ENCODE measurements at places on chromosomes 13 and 19.

DNA sequence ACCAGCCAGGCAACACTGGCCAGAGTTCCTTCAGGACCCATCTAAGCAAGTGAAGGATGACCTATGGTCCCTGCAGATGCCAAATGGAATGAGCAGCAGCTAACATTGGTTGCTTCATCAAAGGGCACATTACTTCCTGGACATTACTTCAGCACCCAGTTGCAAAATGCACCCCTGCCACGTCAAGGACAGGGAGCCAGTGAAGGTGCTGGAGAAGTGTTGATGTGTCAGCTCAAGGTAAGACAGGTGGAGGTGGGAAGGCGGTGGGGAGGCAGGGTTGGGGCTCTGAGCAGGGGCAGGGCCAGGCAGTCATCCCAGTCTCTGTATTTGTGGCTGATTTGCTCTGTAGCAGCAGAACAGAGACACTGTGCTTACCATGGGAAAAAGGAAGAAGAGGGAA lies 14.6 kb downstream of the CSNK1A1L start:
- DNase-seq = no peak

DNA sequence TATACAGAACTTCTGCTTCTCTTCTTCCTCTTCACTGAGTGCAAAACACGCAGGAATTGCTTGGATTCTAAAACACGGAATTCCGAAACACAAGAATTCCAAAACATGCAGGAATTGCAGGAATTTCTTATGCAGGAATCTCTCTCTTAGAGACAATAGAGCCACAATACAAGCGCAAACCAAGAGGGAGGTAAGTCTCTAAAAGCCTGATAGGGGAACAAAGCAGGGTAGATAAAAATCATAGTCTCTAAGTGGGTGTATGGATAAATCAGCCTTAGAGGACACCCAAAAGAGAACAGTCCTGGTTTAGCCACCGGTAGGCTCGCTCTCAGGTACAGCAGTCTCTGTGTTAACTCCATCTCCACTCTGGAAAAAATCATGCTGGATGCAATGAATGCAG lies 112.9 kb downstream of the LHFPL6 start:
- DNase-seq = no peak

GRCh38 chr19:41194157-41194552 lies 1.1 kb downstream of the CYP2S1 start:
- DNase-seq = no peak

- DNase-seq = no peak
Measured at GRCh38 chr19:57587529-57587928, 3.6 kb downstream of the ZIK1 start.

- DNase-seq = no peak
Measured at GRCh38 chr13:95858286-95859075, 181.5 kb downstream of the DNAJC3 start.

DNA sequence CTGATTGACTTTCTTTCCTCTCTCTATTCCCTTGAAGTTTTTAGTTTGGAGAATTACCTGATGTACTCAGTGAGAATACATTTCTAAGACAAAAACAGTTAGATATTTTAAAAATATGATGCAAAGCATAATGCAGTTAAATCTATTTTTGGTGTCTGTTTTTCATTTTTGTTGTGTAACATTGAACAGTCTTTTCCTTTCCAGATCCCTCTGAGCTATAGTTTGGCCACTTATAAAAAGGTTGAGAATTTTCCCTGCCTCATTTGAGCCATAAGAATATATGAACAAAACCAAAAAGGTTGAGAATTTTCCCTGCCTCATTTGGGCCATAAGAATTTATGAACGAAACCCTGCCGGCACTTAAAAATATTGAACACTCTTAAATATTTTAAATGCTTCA lies 57.0 kb upstream of the IPO5 start:
- no peak for DNase-seq

DNA sequence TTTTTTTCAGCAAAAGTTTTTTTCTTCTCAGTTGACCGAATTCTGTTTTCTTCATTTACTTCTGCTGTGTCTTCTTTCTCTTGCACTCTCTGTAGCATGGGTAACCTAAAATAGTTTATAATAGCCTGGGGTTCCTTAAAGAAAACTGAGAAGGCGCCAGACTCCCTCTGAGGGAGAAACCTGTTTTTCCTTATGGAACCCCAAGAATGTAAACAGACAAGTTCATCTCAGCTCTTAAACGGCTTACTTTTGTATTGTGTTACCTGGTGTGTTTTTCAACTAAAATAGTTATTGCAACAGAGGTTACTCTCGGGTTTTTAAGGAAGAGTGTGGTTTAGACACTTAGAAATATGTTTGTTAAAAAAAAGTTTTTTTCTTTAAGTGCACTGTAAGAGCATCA lies 23.8 kb upstream of the TM9SF2 start:
- no peak for DNase-seq

DNA sequence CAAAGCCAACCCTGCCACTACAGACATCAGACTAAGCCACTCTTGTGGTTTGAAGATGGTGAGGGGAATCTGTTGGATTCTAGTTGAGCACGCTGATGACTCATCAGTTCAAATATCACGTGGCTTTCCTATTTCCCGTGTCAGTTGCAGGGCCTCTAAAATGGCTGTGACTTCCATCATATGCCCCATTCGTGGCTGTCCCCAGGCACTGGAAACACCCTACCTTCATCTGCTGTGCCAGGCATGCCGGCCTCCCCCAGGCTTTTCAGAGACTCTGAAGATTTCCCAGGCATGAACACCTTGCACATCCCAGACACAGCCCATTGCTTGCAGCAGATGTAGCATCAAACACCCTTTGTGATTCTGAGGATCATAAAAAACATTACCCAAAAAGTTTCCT lies 659.9 kb downstream of the UQCRFS1 start:
- no peak for DNase-seq

DNA sequence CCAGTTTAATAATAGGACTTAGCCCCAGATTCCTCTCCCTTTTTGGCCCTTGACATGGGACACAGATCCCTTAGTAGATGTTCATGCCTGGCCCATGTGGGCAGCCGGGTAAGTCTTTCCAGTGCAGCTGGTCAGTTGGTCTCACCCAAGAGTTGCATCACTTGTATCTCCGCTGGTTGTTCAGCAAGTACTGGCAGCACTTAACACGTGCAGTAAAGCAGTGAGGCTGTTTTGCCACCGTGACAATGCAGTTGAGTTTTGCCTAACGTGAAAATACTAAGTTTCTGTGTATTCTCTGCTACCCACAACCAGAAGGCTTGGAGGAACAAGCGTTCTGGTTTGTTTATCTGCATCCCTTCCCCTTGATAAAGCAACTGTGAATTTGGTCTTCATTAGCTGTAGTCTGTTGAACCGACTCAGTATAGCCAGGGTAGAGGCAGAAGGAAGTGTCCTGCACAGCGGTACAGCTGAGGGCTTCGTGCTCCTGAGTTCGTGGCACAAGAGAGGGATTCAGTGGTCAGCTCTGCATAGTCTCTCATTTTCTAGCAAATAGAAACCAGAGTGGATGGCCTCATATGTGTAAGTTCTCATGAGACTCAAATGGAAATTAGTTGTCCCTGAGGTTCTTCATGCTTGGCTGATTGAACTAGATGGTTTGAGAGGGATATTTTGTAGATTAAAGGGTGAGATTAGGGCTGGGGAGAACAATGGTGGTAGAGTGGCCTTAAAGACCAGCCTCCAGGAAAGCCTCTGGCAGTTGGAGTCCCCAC lies 50.3 kb downstream of the ARHGEF7 start:
- DNase-seq = no peak

DNA sequence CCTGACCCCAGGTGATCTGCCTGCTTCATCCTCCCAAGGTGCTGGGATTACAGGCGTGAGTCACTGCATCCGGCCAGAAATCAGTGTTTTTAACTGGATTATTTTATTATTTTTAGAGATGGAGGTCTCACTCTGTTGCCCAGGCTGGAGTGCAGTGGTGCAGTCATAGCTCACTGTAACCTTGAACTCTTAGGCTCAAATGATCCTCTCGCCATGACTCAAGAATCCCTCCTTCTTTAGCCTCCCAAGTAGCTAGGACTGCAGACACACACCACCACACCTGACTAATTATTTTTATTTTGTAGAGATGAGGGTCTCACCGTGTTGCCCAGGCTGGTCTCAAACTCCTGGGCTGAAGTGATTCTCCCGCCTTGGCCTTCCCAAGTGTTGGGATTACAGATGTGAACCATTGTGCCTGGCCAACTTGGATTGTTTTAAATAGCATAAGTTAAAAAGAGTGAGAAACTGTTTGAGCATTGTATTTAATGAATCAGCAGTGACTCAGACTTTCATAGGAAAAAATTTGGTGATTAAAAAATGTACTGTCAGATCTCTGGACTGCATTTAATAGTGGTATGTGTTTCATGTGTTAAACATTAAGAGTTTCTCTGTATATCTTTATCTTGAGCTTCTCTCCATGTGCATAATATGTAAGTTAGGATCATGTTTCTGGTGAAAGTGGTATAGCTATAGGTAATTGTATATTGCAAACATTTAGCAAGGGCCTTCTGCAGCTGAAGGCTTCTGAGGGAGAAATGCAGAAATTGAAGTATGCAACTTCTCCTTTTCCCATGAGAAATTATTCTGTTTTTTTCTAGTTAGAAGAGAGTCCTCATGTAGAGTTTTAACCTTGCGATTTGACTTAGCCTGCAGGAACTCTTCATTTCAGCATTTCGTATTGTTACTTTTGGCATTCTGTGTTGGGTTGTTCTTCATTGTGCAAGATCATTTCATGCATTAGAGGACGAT lies 121.2 kb downstream of the PCCA start:
- no peak for DNase-seq

DNA sequence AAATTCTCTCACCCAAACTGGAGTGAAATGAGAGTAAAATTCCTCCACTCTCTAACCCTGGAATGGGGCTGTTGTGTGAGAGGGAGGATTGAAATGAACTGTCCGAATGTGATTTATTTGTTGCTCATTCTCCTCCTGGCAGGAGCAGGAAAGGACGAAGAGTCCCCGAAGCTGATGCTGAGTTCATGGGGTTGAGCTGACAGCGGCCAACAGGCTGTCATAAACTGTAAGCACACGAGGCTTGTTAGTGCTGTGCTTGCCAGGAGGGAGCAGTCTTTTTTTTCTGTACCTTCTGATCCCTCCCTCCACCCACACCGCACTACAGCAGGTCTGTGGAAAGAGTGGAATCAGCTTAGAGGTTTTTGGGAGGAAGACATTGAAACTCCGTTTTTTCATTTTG lies 33.1 kb upstream of the ZNF331 start:
- DNase-seq = no peak

- DNase-seq = no peak
Measured at GRCh38 chr13:37198629-37199028, 93.2 kb upstream of the CSNK1A1L start.

- DNase-seq = no peak
Measured at GRCh38 chr19:41553804-41554203, 22.2 kb upstream of the CEACAM21 start.

DNA sequence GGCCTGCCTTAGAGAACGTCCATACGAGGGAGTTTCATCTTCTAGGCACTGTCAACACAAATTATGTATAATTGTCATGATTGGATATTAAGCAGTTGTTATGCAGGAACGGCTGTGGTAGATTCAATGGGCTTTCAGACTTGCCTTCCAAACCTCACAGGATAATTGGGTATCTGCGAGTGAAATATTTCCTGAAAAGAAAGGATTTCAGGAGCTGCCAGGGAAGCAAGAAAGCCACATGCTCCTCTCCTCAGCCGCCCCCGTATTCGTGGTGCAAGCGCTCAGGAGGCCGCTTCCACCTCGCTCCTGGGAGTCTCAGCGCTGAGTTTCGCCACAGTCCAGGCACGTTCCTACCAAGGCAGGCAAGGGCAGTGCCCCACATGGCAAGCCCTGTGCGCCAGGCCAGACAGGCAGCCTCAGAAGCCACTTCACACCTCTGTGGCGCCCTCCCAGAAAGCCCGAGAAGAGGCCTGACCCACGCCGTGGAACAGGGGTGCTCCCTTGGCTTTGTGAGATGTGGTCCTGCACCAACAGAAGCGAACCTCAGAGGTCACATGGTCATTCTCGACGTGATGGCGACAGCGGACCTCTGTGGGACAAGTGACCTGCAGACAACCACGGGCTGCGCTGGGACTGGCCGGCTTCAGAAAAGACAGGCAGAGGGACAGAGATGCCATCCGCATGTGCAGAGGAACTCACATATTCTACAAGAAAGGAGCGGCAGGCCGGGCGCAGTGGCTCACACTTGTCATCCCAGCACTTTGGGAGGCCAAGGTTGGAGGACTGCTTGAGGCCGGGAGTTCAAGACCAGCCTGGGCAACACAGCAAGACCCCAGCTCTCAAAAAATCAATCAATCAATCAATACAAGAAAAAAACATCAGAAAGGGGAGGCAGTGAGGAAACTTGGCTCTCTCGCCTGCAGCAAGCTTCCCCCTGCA lies 41.4 kb downstream of the CEBPG start:
- DNase-seq = no peak

DNA sequence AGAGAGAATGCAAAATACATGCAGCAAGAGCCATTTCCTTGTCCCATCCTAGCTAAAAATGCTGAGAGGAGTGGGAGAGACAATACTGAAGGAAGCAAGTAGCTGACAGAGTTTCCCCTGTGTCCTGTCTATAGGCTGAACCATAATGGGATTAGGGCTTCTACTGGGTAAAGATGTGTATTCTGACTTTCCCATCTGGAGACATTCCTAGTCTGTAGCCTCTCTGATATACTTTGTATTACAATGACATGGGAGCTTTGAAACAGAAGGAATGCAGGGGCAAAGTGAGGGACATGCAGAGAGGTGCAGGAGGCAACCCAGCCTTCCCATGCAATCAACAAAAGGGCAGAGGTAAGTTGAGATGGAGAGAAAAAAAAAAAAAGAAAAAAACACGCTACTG lies 10.5 kb upstream of the GPC6 start:
- DNase-seq = no peak

DNA sequence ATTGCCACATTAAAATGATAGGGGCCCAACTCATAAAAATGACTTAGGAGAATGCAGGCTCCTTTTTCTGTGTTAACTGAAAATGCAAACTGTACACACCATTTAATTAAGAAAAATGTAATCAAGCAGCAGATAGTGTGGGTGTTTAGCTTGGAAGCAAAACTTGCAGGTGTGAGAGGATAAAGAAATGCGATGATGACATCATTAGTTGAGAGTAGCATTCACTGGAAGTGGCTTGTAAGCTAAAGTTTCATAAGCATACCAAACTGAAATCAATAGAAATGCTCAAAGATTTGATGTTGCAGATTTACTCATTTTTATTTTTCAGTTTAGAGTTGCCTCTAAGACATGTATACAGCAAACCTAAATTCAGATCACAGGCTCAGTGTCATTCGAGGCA lies 86.6 kb downstream of the PRR20E start:
- DNase-seq = no peak

DNA sequence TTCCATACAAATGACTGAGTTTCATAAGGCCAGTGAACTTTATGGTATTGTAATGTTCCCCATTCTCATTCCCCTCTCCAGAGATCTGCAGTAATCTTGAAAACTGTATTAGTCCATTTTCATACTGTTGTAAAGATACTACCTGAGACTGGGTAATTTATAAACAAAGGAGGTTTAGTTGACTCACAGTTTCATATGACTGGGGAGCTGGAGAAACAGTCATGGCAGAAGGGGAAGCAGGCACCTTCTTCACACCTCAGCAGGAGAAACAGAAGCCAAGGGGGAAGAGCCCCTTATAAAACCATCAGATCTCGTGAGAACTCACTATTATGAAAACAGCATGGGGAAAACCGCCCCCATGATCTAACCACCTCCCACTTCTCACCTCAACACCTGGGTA lies 318.7 kb upstream of the KLF12 start:
- DNase-seq = no peak

- no peak for DNase-seq
Measured at GRCh38 chr19:38359242-38360021, 14.9 kb upstream of the PSMD8 start.
